ENCODE measurements at places on chromosomes 13 and 19. TPM values are rescaled to one million over a fixed set of nuclear protein-coding genes. Genes with fewer than 3 reads are reported as not detected.

Gene SLC17A7
- polyA plus RNA-seq = 0.21 TPM

Gene LILRB3
- polyA plus RNA-seq = 2.2 TPM

Gene PRR36
- 8.4 TPM for polyA plus RNA-seq

Gene GJB2
- 0.42 TPM for polyA plus RNA-seq

Gene PRODH2
- not detected for polyA plus RNA-seq

Gene C5AR2
- polyA plus RNA-seq = 0.81 TPM

Data from left lung (tissue), 14 donors.